Activated gamma-delta T cell treated with Interleukin-2 at 50 U/mL for 16 hours (primary cell): ENCODE measurements at places on chromosomes 4 and X.

DNA sequence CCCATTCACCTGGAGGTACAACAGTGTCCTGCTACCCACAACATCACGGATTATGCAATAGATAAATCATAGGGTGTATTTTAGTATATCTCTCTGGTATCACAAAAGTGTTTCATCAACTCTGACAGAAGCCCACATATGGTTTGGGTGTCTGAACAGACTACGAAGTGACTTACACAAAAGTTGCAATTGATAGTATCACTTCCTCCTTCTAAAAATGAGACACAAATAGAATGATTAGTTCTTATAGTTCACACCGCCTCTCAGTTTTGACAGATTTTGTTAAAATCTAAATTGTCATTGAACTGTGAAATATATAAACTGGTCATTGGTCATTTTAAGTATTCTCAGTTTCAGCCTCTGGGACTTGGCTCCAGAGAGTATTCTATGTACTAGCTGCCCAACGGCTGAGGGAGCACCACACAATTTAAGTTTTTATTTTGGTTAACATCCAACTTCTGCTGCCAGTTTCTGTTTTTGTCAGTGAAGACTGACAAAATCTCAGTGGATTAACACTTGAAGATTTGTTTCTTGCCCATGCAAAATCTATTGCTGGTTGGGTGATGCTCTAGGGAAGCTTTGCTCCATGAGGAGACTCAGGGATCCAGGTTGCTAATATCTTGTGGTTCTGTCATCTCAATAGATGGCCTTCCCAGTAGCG lies 113.8 kb upstream of the PUDP start:
- DNase-seq: no peak

GRCh38 chrX:19354625-19355024 lies 10.9 kb downstream of the PDHA1 start:
- DNase-seq: no peak

DNA sequence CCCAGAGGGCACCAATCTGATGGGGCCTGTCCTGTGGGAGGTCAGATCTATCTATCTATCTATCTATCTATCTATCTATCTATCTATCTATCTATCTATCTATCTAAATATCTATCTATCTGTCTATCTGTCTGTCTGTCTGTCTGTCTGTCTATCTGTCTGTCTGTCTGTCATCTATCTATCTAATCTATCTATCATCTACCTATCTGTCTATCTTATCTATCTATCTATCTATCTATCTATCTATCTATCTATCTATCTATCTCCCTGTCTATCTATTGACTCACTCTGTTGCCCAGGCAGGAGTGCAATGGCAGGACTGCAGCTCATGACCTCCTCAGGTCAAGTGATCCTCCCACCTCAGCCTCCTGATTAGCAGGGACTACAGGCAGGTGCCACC lies 155.7 kb upstream of the STX18 start:
- no peak for DNase-seq

DNA sequence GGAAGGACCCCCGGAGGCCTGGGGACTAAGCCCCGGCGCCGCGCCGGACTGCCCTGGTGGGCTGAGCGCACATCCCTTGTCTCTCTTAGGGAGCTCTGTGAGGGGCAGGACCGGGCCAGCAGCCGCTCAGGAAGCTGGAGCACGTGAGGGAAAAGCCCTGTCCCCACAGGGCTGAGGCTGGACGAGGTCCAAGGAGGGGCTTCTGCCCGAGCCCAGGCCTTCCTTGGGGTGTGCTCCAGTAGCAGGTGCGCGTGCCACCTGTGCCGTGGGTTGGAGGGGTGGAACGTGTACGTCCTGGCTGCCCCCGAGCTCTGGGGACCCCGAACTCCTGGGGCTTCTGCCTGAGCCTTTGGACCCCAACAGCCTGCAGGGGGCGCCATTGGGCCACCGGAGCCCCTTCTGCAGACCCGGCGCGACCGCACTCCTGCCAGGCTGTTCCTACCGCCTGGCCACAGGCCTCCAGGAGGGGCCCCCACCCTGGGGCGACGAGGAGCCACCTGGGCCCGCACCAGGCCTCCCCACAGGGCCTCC lies 27.2 kb downstream of the TACC3 start:
- peak; percentile 78 for DNase-seq

DNA sequence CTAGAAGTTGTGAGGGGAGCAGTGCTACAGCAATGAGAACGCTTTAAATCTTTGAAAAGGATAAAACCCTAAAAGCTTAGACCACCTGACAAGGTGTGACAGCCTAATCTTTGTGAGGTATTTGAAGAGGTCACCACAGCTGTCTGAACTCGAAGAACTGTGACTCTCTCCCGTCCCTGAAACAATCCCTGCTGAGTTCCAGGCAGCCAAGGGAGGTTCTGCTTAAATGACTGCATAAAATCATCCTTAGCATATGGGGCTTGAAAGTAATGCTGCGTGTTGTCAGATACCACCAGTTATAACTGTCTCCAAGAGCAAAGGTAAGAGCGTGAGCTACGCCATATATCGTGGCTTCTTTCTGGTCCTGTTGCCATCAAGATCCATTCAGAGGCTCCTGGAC lies 696.3 kb downstream of the PCDH7 start:
- DNase-seq: no peak

GRCh38 chrX:43958529-43958928 lies 14.7 kb downstream of the NDP start:
- no peak for DNase-seq

- no peak for DNase-seq
Measured at GRCh38 chr4:173237152-173237551, 68.5 kb downstream of the GALNT7 start.

GRCh38 chr4:93700571-93700970 lies 128.0 kb upstream of the ATOH1 start:
- DNase-seq: no peak

DNA sequence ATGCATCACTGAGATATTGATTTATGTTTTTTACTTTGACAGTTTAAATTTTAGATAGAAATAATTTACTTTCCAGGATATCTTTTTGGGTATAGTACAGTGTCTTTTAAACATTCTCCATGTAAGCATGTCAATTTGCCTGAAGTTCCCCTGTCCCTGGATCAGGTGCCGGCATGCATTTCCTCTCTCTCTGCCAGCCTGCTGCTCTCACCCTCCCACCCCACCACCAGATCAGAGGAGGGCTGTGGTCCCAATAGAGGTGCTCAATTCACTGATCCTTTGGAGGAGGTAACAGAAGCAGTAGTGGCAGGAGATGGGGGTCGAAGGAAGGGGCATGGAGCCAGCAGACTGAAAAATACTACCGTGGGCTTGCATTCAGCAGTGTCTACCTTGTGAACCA lies 28.3 kb upstream of the DSPP start:
- DNase-seq: no peak

DNA sequence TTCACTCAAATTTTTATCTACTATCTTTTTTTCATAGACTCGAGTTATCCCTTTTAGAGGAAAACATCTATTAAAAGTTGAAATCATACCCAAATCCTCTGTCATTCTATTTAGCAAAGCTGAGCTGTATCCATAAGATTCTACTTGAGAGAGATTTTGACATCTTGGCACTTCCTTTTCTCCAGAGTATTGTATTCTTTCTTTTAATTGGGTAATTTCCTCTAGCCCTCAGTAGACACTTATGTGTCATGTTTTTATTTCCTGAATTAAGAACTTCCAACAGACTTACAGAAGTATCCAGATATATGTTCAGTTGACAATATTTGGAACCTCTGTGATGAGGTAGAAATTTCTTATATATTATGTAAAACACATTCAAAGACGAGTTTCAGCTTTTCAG lies 201.6 kb upstream of the NR3C2 start:
- DNase-seq: no peak

DNA sequence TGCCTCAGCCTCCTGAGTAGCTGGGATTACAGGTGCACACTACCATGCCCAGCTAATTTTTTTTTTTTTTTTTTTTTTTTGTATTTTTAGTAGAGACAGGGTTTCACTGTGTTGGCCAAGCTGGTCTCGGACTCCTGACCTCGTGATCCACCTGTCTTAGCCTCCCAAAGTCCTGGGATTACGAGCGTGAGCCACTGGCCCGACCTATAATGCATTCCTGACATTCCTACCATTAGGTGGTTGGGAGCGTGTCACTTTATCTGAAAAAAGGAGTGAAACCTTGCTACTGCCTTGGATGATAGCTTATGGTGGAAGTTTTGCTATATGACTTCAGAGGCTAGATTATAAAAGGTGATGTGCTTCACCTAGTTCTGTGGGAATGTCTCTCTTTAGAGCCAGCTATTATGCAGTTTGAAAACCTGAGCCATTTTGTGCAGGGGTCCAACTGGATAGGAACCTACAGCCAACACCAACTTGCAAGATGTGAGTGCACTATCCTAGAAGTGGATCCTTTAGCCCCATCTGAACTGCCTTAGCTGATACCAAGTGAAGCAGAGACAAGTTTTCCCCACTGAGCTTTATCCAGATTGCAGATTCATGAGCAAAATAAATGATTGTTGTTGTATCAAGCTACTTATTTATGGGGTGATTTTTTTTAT lies 29.8 kb upstream of the EMCN start:
- DNase-seq: no peak

GRCh38 chrX:15785176-15785750 lies 5.0 kb upstream of the ZRSR2 start:
- DNase-seq: no peak

GRCh38 chr4:5158825-5159224 lies 107.5 kb downstream of the STK32B start:
- DNase-seq: no peak

GRCh38 chr4:155667222-155667567 lies 547 bp downstream of the GUCY1A1 start:
- peak; percentile 11 for DNase-seq

DNA sequence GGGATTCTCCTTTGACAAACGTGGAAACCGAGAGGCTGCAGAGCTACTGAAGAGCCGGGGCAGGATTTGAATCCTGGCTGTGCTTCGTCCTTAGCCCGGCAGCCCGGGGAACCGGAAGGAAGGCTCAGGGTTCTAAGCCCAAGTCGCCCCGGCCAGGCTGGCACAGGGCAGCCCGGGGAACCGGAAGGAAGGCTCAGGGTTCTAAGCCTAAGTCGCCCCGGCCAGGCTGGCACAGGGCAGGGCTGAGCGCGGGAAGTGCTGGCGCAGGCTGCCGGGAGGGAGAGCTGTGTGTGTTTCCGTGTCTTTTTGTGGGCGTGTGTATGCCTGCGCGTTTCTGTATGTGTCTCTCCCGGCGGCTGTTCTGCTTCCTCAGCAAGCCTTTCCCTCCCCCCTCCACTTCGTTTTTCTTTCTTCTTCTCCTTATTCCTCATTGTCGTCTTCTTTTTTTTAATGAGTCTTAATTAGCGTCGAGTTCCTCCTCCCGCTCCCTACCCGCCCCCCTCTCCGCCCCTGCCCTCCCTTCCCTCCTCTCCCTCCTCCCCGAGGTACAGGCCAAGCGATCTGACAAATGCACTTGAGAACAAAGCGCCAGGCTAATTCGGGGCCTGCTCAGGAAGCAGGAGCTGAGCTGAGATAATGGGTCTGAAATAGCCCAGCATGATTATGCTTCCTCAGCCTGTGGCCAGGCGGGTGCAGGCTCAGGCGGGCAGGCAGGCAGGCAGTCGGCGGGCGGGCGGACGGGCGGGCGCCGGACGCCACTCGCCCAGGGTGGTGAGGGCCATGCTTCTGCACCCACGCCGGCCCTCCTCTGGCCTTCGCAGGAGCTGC lies 65.9 kb downstream of the EFNB1 start:
- no peak for DNase-seq
